ENCODE measurements at places on chromosomes 1 and 21. TPM values are rescaled to one million over a fixed set of nuclear protein-coding genes. Genes with fewer than 3 reads are reported as not detected.

DNA sequence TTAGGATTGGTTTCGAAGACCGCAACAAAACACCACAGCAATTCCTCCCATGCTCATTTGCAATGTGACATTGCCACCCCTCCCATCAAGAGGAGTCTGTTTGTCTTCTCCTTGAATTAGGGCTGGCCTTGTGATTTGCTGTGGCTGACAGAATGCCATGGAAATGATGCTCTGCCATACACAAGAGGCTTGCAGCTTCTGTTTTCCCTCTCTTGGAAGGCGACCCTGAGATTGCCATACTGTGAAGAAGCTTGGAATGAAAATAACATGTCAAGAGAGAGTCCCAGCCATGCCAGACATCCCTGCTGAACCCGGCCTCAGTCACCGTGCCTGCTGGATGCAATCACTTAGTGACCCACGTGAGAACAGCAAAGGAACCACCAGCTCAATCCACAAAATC, 212.4 kb downstream of the CRB1 start:
- no peak for DNase-seq

- DNase-seq = peak; percentile 43
Observed at GRCh38 chr1:56864430-56864829, 9.8 kb downstream of the C8A start.

DNA sequence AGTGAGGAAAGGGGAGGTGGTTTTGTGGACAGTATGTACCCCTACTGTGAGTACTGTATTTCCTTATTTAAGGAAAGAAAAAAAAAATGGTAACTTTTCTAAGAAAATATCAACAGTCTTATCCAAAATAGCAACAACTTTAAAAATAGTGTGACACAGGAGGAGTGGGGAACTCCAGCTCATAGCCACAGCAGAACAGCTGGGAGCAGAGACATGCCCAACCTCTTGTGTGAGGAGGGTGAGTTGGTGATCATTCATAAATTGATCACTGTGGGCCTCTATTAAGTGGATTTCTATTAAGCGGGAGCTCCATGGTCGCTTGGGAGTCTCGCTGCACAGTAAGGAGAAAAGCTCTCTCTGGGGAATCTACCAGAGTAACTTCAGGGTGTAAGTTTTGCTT, 158.8 kb upstream of the DUSP10 start:
- no peak for DNase-seq

DNA sequence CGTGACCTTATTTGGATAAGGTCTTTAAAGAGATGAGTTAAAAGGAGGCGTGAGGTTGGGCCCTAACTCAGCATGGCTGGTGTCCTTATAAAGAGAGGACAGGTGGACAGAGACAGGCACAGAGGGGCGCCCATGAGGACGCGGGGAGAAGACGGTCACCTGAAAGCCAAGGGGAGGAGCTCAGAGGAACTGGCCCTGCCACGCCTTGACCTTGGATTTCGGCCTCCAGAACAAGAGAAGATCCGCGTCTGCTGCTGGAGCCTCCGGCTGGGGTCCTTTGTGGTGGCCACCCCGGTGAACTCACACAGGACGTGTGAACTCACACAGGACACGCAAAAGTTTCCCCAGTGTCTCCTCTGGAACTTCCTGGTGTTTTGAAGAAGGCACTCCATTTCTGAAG, 122.7 kb downstream of the SIK1 start:
- no peak for DNase-seq

DNA sequence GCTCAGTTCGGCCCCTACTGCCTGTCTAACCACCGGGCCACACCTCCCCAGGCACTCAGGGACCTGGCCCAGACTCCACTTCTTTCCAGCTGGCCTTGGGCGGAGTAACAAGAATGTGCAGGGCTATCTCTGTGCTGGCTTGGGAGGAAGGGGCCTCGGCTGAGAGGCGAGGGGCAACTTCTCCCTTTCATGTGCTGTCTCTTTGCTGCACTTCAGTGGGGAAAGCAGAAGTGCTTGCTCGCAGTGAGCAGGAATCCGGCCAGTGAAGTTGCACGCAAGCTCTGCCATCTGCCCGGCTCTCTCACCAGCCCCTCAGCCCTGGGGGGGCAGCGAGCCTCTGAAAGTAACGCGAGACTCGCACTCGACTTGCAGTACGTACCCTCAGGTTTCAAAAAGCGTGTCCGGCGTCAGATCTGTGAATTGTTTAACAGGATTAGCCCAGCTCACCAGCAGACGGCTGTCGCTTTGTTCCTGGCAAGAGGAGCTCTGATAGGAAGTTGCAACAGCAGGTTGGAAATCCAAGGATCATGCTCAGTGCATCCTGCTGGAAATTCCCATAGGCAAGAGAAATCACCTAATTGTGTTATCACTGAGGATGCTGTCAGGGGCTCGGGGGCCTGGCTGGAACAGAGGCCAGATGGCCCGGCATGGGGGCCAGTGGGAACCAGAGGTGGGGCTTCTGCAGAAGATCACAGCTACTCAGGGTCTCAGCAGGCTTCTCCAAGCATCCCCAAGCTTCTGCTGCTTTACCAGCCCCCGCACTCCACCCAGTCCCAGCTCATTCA, 221.1 kb downstream of the NPHP4 start:
- no peak for DNase-seq

Gene POU3F1
- total RNA-seq = not detected

DNA sequence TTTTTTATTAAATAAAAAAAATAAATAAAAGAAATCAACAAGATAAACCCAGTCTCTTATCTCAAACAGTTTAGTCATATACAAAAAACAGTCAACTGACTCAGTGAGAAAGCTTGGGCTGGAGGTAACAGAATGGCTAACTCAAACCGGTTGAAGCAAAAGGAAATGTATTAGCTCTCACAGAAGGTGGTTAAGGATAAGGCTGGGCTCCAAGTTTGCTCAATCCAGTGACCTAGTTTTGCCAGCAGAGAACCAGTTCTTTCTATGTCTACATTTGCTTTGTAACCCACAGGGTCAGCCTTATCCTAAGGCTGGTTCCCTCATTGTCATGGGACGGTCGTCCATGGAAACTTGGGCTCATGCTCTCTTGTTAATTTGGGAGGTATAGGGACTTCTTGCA, 144.5 kb upstream of the L1TD1 start:
- no peak for DNase-seq
